ENCODE measurements at places on chromosomes 7 and 10. TPM values are rescaled to one million over a fixed set of nuclear protein-coding genes. Genes with fewer than 3 reads are reported as not detected.

DNA sequence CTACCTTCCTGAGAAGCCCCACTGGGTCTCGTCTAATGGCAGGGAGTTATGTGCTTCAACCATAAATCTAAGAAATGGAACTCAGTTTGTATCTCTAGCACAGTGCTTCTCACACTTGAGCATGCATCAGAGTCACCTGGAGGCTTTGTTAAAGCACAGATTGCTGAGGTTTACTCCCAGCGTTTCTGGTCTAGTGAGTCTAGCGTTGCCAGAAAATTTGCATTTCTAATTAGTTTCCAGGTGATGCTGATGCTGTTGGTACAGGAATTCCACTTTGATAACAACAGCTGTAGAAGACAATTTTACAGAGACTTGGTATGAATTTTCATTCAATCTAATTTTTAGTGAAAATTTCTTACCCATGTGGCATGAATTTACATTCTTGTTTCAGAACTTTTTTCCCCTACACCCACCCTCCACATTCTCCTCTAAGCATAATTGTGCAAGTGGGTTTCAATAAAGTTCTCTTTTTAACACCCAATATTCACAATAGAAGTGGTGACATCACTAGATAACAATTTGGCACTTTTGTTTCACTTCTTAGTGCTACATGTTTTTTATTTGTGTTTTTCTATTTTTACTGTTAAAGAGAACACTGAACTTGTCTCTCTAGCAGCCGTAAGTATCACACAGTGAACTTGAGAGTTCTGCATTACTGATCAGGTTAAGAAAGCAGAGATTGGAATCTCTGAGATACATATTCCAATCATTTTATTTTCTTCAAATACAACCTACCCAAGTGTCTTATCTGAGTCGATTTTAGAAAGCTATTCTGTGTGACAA lies 48.4 kb upstream of the BET1 start:
- no peak for DNase-seq

DNA sequence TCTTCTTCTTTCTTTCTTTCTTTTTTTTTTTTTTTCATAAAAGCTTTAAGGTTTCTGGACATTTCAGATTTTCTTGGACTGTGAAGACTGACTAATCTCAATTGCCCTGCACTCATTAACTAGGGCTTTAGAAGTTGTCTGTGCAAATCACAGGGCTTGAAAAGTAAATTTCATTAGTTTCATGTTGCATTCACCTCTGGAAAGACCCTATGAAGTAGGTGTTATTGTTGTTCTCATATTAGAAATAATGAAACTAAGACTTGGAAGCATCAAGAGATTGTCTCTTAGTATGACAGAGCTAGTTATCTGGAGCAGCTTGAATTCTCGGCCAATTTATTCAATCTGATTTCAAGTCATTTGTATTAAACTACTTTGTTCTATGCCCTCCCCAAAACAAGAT lies 28.2 kb upstream of the SEMA3D start:
- DNase-seq: no peak

GRCh38 chr10:95445223-95445836 lies 115.8 kb downstream of the SORBS1 start:
- DNase-seq: peak; percentile 75

GRCh38 chr10:124565565-124566221 lies 104.1 kb downstream of the LHPP start:
- DNase-seq: no peak

GRCh38 chr10:102777711-102778453 lies 34.1 kb downstream of the WBP1L start:
- no peak for DNase-seq

- no peak for DNase-seq
Measured at GRCh38 chr7:6648066-6648814, 11.1 kb downstream of the ZNF316 start.

GRCh38 chr10:43842496-43842895 lies 193.8 kb upstream of the ZNF32 start:
- DNase-seq: no peak

- no peak for DNase-seq
Measured at GRCh38 chr7:13106513-13106912, 419.1 kb downstream of the ARL4A start.

DNA sequence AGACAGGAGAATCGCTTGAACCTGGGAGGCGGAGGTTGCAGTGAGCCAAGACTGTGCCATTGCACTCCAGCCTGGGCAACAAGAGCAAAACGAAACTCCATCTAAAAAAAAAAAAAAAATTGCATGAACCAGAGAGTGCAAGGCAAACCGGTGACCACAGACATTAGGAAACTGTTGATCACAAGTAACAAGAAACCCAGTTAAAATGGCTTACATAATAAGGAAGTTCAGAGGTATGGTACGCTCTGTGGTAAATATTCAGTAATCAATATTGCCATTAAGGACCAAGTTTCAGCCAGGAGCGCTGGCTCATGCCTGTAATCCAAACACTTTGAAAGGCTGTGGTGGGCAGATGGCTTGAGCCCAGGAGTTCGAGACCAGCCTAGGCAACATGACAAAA lies 9.2 kb upstream of the NT5C2 start:
- DNase-seq: peak; percentile 30

GRCh38 chr10:91885362-91886079 lies 23.8 kb downstream of the FGFBP3 start:
- no peak for DNase-seq

DNA sequence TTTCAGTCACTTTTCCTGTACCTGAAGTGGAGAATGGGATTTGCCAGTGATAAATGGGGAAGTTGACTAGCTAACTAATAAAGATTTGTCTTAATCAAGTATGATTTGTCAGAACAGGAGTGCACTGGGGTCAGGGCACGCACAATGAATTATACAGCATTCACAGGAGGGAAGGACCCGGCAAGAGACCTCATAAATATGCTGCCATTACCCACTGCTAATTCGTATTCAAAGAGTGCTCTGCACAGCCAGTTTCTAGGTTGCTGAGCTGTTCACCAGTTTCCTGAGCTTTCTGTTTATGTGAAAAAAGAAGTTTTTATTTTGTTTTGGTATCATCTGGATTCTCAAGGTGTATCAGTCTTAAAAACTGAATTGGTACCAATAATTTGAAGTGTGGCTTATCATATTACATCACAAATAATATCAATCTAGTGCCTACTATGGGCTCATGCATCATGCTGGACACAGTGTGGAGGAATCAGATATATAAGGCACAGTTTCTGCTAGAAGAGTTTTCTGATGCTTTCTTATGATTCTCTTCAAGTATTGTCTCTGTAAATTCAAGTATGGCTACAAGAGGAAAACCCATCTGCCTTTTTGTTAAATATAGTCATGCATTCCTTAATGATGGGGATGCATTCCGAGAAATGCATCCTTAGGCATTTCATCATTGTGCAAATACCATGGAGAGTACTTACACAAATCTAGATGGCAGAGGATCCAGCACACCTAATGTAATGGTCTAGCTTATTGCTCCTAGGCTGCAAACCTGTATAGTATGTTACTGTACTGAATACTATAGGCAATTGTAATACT lies 202.2 kb downstream of the VTI1A start:
- no peak for DNase-seq

- DNase-seq: no peak
Measured at GRCh38 chr7:128837521-128837921, 7.3 kb downstream of the FLNC start.

Gene PTN
- 83.7 TPM for total RNA-seq

Gene ELN
- not detected for total RNA-seq

Gene MCMBP
- total RNA-seq: 77.3 TPM

Gene MRLN
- total RNA-seq: not detected

Gene MYPN
- total RNA-seq: 3.8 TPM

Gene PILRA
- total RNA-seq: 0.54 TPM

Gene HOXA6
- 0.70 TPM for total RNA-seq

Gene KNDC1
- total RNA-seq: 0.39 TPM

All from H4 (cell line).